ENCODE measurements at places on chromosomes 1 and 21.
A peak's percentile ranks its signal among the peaks of the same experiment; 100 is the strongest.

- DNase-seq = no peak
Observed at GRCh38 chr1:58622571-58622970, 45.5 kb upstream of the TACSTD2 start.

DNA sequence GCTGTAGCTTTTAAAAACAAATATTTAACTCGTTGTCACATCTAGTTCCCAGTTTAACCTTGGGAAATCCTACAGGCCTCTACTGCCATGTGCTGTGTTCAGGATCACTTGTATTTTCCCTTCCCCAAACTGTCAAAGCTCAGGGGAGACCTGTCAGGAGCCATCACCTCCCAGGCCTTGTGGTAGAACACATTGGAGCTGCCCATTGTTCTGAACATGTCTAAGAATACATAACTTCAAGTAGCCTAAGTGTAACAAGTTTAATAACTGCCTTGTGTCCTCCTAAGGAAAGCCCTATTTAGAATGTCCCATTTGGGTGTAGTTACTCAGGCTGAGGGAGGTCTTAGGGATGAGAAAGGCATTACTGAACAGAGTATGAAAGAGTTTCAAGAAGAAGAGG is 28.6 kb upstream of the PIGC start:
- DNase-seq = no peak

DNA sequence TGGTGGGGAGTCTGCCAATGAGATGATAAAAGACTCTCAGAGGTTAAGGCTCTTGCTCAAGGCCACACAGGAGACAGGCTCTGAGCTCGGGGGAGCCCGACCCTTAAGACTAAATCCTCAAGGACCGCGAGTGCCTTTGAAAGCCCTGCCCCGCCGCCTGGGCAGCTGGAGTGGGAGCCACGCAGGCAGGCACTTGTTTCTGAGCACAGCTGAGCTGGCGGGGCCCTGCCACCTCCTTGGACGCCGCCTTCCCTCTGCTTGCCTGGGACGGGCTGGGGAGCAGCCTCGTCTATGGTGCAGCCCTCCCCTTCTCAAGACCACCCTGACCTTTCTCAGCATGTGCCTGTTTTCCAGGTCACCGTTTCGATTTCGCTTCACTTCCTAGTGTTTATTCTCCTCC is 169.3 kb downstream of the CAMTA1 start:
- DNase-seq = no peak

DNA sequence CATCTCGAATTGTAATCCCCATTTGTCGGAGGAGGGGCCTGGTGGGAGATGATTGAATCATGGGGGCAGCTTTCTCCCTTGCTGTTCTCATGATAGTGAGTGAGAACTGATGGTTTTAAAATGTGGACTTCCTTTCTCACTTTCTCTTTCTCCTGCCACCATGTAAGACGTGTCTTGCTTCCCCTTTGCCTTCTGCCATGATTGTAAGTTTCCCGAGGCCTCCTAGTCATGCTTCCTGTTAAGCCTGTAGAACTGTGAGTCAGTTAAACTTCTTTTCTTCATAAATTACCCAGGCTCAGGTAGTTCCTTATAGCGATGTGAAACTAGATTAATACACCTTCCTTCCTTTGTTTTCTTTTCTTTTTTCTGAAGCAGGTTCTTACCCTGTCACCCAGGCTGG is 13.9 kb downstream of the DNAJC6 start:
- DNase-seq = no peak

- no peak for DNase-seq
Observed at GRCh38 chr21:31744182-31744800, 12.4 kb upstream of the SCAF4 start.

GRCh38 chr1:31529999-31530684 is 46.2 kb upstream of the TINAGL1 start:
- no peak for DNase-seq

DNA sequence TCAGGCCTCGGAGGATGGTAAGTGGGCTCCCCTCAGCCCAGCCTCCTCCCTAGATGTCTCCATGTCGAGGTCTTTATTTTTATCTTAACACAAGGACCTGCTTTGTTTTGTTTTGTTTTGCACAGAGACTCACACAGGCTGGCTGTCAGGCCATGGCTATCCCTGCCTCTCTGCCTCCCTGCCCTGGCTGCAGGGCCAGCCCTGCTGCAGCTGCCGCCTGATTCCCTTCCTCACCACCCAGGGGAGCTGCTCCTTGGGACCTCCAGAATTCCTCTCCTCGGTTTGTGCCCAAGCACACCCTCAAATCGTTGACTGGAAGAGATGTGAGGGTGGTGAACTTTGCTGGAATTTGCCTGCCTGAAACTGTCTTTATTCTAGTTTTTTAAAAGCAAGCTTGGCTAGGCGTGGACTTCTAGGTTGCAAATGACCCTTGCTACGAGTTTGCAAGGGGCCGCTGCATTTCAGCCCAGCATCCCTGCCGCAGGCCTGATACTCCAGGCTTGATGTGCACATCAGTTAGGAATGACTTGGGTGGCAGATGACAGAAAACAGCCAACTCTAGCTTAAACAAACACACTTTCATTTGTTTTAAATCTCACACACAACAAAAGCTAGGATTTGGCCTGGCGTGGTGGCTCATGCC is 37.1 kb downstream of the WNT9A start:
- DNase-seq = peak; percentile 30

DNA sequence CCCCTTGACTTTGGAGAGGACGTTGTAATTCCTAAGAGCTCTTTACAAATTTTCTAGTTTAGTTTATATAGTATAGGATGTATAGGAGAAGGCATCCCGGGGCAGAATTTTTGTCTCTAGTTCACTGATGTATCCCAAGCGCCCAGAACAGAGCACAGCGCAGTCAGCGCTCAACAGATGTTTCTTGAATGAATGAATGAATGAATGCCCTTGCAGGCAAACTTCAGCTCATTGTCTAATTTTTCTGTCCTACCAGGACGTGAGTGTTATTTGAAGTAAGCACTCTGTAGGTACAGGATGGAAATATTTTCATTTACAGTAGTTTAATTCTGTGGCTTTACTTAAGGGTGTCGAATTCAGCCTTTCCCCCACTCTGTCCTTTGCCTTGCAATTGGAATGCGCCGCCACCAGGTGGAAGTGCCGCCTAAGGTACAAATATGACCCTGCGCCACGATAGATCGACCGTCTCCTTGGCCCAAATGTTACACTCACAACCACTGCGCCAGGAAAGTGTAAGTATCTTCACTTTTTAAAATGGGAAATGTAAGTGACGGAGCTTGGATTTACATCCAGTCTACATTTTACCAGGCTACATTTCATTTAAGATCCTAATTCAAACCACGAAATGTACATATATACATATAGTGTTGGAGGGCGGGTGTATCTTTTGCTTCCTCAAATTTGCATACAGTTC is 910 bp upstream of the MRPL39 start:
- DNase-seq = peak; percentile 10

DNA sequence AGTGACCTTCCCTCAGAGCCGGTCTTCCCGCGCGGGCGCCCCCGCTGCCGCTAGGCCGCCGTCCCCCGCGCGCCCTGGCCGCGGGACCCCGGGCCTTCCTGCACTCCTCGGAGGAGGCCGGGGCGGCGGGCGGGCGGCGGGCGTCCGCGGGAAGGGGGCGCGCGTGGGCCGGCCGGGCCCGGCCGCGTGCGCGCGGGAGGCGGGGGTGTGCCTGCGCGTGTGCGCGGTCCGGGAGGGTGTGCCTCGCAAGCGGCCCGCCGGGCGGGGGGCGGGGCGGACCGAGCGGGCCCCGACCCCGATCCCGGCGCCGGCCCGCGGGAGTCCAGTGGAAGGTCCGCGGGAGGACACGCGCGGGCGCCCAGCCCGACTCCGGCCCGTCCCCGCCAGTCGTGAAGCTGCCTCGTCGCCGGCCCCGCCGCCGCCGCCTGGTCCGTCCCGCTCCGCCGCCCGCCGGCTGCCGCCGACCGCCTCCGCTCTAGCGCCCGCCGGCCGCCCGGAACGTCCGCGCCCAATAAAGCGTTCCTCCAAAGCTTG is 438 bp downstream of the MRPS6 start:
- DNase-seq = peak; percentile 10

DNA sequence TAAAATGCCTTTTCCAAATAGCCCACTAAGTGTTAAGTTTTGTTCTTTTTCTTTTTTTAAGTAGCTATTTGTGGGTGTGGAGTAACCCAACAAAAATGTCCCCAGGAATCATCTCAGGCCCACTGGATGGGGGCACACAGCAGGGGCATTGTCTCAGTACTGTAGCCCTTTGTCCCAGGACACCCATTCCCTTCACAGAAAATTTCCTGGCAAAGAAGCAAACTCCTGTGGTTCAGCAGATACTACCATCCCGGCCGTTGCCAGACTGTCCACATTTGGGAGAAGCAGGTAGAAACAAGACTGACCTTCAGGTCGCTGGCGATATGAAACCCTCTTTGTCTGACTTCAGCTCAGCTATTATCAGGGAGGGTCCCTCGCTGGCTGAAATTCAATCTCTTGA is 23.7 kb upstream of the SRRM1 start:
- DNase-seq = peak; percentile 18

DNA sequence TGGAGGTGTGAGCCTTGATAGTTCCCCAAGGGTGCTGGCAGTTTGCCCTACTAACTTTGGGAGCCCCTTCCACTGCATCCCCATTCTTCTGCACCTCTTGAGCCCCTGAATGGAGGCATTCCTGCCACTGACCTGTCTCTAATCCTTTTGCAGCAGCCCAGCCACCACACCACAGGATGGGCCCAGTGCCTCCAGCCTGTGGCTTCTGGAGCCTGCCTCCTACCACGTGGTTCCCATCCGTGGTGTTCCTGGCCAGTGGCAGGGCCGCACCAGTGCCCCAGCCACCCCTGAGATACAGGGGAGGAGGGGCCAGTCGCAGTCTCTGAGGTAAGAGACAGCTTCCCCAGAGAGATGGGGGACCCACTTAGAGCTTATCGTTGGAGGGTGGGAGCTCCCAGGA is 14.4 kb downstream of the INAVA start:
- DNase-seq = no peak

DNA sequence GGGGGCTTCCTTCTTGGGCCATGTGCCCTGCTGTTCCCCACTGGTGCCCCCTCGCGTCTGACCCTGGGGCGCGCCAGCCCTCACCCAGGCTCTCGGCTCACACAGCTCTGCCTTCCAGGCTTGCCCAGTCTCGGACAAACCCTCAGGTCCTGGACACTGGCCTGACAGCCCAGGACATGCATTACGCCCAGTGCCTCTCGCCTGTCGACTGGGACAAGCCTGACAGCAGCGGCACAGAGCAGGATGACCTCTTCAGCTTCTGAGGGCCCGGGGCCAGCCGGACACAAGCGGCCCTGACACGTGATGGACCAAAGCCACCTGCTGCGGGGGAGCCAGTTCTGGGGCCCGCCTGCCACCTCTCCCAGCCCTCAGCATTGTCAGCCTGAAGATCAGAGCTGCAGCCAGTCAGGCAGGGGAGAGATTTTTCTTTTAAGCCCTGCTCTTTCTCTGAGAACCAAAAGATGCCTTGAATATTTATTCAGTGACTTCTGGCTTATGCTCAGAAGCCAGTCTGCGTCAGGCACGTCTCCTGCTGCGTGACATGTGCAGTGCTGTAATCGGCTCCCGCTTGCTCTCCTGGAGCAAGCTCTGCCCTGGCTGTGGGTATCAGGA is 23.4 kb downstream of the LDLRAP1 start:
- DNase-seq = peak; percentile 87

GRCh38 chr1:160451859-160452232 is 51.5 kb downstream of the VANGL2 start:
- DNase-seq = no peak

GRCh38 chr1:175250027-175250426 is 57.5 kb upstream of the KIAA0040 start:
- no peak for DNase-seq

DNA sequence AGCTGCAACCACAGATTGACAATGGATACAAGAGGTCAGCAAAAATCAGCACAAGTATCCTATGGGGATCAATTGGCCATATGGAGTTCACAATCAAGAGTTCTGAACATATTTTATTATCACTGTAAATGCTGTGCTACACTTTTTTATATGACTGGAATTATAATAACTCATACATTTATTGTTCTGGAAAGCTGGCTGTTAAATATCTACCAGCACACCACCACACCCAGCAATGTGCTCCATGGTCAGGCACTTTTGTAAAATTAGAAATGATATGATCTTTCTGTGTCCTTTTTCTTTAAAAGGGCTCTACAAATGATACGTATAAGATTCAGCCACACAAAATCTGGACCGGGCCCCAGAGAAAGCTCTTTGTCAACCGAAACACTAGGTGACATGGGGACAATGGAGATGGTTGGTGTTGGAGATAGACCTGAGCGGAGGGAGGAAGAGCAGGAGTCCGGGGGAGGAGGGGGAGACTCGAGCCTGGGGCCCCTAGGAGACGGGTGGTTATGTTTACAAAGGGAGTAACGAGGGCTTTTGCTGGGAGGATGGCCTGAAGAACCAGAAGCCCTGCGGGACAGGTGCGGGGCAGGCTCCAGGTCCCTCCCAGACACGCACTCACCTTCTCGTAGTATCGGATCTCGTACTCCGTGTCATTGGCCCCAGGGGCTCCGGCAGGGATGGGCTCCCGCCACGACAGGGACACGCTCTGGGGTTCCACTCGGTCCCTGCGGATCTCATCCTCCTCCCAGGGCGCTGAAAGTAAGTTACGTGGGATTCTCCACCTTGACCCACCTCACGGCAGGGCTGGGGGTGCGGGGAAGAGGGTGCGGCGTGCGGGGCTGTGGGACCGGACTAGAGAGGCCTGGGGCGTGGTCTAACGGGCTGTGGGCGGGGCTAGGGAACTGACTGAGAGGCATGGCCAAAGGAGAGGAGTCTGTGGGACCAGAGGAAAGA is 30.0 kb downstream of the EPHA10 start:
- no peak for DNase-seq

DNA sequence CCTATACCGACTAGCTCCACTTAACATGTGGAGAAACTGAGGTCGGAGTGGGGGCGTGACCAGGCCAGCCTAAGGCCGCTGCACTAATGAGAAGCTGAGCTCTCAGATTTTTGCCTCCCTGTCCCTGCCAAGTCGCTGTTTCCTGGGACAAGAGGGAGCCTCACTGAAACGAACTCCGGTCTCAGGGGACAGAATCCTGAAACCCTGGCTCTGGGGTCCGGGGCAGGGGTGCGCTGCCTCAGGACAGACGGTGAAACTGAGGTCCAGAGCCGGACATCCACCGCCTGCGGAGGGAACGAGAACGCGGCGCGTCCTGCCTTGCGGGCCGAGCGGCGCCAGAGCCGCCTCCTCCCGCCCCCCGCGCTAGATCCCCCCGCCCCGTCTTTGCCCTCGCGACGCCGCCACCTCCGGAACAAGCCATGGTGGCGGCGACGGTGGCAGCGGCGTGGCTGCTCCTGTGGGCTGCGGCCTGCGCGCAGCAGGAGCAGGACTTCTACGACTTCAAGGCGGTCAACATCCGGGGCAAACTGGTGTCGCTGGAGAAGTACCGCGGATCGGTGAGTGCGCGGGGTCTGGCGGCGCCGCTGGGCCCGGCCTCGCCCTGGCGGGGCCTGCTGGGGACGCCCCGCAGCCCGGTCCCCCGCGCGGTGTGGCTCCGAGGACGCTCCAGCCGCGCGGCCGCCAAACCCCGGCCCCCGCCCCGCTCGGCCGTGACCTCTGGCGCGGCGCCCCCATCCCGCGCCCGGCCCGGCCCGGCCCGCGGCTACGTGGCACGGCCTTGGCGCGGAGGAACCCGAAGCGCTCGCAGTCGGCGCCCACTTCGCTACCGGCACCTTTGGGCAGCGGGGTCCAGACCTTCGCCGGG is at the start of gene GPX7:
Gene GPX7 (plus strand): TSS at position 381 of the 865 bp plus-strand sequence. CDS start 39 bp downstream, at position 420.
- DNase-seq = peak; percentile 8

- no peak for DNase-seq
Observed at GRCh38 chr1:182680901-182681567, 3.4 kb downstream of the RGS8 start.
